Foreskin keratinocyte (primary cell): ENCODE measurements at places on chromosomes 13 and 19. TPM values are rescaled to one million over a fixed set of nuclear protein-coding genes. Genes with fewer than 3 reads are reported as not detected.

TSEN34 gene
- total RNA-seq, result 95.4 and 102 TPM in 2 replicates

SLC7A9 gene
- total RNA-seq, result not detected in 2 replicates

EFNB2 gene
- 65.1 and 66.2 TPM in 2 replicates for total RNA-seq

CYP2S1 gene
- 8.5 and 10.8 TPM in 2 replicates for total RNA-seq

PAK4 gene
- total RNA-seq, result 28.6 TPM in 2 replicates

RNF17 gene
- total RNA-seq, result not detected in 2 replicates

TBC1D17 gene
- total RNA-seq, result 12.4 and 14.7 TPM in 2 replicates

NACC1 gene
- total RNA-seq, result 71.7 and 72.6 TPM in 2 replicates

CLIP3 gene
- total RNA-seq, result 0.46 and 0.82 TPM in 2 replicates

HSPBP1 gene
- 43.0 and 45.8 TPM in 2 replicates for total RNA-seq

ZNF625 gene
- 6.6 and 6.7 TPM in 2 replicates for total RNA-seq

KLK15 gene
- not detected in 2 replicates for total RNA-seq

CCDC122 gene
- total RNA-seq, result 9.2 and 11.6 TPM in 2 replicates

NKPD1 gene
- total RNA-seq, result 0.04 and 0.07 TPM in 2 replicates

PRSS57 gene
- not detected in 2 replicates for total RNA-seq

KCNN4 gene
- total RNA-seq, result 0.74 and 0.85 TPM in 2 replicates

GSX1 gene
- not detected in 2 replicates for total RNA-seq

OR4F17 gene
- total RNA-seq, result not detected in 2 replicates

GRIN2D gene
- 0.25 and 0.37 TPM in 2 replicates for total RNA-seq

CBARP gene
- total RNA-seq, result 3.0 and 3.1 TPM in 2 replicates

LRRC25 gene
- total RNA-seq, result not detected in 2 replicates

TIMM29 gene
- total RNA-seq, result 14.0 and 16.6 TPM in 2 replicates

GGACT gene
- 7.3 and 9.3 TPM in 2 replicates for total RNA-seq

SRRM5 gene
- 0.04 and 0.14 TPM in 2 replicates for total RNA-seq

TNFRSF19 gene
- total RNA-seq, result 0.78 and 0.81 TPM in 2 replicates

DIAPH3 gene
- 20.1 and 27.2 TPM in 2 replicates for total RNA-seq

C13orf42 gene
- not detected in 2 replicates for total RNA-seq

MEGF8 gene
- total RNA-seq, result 11.6 and 12.4 TPM in 2 replicates

ALDH16A1 gene
- 23.0 and 39.1 TPM in 2 replicates for total RNA-seq
